ENCODE measurements at places on chromosomes 3 and 15.

DNA sequence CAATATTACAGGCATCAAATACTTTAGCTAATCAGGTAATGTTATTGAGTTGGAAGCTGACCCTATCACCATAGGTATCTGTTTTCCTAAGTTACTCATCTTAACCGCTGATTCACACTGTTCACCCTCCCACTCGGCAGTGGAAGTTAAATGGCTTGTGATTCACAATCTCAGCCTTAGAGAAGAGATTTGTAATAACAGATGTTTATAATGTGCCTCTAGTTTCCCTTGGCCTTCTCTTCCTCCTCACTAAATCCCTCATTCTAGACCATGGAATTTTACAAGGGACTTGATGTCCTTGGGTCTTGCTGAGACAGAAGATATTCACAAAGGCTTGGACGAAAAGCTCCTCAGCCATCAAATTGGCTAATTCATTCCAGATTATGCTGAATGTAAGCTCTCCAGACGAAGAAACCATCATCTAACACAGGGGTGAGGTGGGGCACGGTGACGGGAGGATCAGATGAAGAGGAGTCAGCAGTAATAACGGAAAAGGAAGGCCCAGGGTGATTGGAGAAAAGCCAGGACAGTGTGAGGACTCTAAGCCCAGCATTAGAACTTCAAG lies 931.7 kb downstream of the MCTP2 start:
- DNase-seq, result no peak

GRCh38 chr15:73397461-73397860 lies 28.7 kb upstream of the HCN4 start:
- no peak for DNase-seq

- no peak for DNase-seq
Measured at GRCh38 chr3:71521940-71522876, 61.3 kb downstream of the FOXP1 start.

DNA sequence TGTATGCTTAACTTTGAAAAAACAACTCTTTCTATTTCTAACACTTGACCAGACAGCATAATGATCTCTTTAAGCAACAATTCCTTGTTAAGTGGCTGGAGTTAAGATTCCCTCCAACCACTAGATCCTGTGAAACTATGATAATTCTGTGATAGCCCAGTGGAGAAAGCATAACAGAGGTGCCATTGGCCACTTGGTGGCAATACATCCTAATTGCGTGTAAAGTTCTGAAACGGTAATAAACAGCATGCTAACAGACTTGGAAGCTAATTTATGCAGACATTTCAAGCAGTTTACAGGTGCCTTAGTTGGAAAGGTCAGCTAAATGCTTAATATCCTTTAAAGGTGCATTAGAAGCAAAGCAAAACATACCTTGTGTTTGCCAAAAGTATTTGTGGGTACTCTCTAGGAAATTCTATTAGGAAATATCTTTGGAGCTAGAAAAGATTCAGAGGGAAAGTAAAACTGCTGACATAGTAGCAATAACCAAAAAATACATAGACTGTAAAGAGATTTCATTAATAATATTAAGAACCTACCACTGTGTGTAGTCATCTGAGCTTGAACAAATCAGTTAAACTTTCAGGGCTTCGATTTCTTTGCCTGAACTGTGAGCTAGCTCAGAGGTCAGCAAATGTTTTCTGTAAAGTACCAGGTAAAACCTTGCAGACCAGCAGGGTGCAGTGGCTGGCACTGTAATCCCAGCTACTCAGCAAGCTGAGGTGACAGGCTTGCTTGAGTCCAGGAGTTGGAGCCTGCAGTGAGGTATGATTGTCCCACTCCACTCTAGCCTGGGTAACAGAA lies 19.0 kb upstream of the CSTA start:
- DNase-seq, result peak; percentile 43

DNA sequence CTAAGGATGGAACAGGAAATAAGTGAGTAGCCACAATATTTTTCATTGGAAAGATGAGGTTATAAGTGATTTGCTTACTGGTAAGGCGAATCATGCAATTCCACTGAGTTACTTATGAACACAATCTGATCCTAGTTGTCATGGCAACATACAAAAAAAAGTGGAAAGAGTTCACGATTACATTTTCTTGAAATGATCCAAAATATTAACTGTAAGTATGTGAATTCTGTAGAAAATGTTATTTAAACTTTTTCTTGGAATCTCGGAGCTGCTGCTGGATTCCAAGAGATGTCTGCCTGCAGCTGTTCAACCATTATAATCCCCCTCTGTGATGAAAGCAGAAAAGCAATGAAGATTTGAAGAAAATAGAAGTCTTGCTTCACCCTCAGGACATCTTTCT lies 120.5 kb downstream of the KBTBD8 start:
- no peak for DNase-seq

- DNase-seq, result peak; percentile 9
Measured at GRCh38 chr3:113533534-113533892, 1.2 kb downstream of the SIDT1 start.

DNA sequence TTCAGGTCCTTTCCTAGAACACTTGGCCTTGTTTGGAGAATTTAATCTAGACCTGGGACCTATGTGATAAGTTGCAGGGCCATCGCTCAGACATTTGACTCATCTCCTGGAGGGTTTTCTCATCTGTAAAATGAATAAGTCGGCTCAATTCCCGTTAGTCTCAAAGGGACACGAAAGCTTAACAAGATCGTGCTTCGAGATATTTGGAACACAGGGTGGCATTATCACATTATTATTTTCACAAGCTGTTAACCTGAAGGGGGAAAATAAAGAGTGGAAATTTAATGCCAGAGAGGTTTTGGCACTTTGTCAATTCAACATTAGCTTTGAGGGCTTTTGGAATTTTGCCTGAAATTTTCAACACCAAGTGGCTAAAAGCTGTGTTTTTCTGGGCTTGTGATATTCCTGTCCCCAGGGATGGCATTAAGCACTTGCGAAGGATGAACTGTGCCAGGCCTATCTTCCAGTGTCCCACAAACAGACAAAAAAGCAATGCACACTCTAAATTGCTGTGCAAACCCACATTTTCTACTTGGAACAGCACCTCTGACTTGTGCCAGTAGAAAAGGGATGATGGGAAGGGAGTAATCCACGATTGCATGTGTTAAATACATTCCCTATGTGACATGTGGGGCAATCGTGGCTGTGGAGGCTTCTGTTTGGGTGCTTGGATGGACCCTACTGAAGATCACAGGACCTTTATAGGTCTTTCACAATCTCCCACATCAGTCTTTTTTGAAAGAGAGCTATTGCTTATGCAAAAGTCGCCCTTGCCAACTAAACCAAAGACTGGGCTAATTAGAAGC lies 478.7 kb downstream of the MFSD1 start:
- no peak for DNase-seq

- no peak for DNase-seq
Measured at GRCh38 chr15:61186905-61187741, 42.0 kb downstream of the RORA start.

GRCh38 chr15:65796610-65797078 lies 4.6 kb upstream of the DENND4A start:
- no peak for DNase-seq

DNA sequence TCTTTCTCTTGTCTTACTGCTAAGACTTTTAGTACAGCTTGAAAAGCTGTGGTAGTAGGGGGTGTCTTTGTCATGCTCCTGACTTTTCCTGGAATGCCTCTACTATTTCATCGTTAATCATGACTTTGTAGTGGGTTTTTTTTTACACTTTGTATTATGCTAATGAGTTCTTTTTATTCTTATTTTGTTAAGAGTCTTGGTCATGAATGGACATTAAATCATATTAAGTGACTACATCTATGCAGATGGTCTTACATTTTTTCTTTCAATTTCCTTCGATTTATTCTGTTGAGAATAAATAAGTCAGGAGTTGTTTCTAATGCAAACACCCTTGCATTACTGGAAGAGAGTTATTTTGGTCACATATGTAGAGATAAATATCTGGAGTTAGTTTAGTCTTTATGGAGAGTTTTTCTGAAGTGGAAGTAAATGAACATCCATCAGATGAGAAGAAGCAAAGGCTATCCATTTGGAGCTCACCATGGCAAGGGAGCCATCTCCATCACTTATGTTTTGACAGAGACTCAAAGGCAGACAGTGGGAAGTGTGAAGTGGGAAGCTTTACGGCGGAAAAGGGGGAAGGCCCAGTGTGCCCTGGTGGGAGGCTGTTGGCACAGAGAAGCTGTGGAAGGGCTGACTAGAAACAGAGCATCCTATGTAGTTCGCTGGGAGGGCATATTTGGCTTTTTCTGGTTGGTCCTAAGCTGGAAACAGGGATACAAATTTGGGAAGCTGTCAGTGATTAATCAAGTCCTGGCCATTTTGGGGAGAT lies 73.1 kb upstream of the PRR23E start:
- DNase-seq, result no peak

GRCh38 chr3:135966271-135966961 lies 888 bp downstream of the PPP2R3A start:
- DNase-seq, result no peak

- no peak for DNase-seq
Measured at GRCh38 chr3:127275287-127275781, 12.5 kb downstream of the PRR20G start.

- DNase-seq, result no peak
Measured at GRCh38 chr3:88364926-88365325, 215.2 kb downstream of the C3orf38 start.

DNA sequence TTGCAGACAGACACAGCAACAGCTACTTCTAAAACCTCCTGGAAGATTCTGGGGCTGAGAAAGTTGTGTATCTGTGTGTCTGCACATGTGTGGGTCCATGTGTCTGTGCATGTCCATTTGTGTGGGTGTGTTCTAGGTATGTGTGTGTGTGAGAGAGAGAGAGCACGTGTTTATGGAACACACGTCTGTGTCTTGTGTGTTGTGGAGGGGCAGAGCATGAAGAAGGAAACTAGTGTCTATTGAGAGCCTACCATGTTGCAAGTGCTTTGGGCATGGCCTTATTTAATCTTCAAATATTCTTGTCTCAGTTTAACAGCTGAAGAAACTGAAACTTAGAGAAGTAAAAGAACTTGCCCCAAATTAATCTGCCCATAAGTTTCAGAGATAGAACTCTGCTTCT lies 327.5 kb downstream of the UACA start:
- no peak for DNase-seq

DNA sequence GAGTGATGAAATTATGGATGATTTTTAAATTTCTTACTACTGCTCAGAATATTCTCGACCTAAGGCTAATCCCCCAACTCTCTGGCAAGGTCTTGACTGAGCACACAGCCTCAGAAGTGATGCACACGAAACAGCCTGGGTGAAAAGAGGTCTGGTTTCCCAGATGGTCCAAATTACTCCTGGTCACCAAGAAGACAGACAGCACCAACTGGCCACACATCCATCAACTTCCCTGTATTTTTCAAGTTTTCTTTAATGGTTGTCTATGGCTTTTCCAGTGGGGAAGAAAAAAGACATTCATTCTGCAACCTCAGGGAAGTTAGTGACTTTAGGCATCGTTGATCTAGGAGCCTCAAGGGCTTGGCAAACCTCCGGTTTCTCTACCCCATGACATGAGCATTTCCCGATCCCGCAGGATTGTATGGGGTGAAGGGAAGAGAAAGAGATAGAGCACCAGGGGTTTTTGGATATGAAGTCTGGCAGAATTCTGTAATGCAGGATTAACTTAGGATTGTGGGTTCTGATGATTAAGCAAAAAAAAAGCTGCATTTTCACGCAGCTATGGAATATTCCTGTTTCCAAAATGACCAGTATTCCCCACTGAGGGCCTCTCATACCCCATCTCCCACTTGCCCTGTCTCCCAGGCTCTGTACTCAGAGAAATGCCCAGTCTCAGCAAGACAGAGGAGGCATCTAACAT lies 62.2 kb downstream of the UMPS start:
- DNase-seq, result no peak

DNA sequence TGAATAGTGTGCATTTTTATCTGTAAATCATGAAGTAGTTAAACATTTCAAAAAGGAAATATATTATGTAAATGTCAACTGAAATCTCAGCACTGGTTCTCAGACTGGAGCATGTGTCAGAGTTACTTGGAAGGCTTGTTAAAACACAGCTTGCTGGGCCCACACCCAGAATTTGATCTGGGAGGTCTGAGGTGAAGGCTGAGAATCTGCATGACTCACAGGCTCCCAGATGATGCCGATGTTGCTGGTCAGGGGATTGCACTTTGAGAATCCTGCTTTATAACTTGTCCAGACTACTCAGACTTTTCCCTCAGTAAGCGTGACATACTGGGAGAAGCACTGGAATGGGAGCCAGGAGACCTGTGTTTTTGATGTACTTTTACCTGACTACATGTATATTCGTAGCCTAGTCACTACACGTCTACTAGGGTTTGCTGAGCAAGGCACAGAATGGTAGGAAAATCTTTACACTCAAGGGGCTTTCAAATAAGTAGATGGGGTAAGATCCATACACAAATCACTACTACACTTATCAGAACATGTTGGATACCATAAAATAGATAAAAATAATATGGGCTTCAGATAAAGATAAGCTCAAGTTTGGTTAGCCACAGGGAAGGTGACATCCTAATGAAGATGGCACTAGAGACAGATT lies 77.1 kb upstream of the MEX3B start:
- no peak for DNase-seq

GRCh38 chr3:101732240-101732641 lies 7.8 kb downstream of the CEP97 start:
- DNase-seq, result no peak

GRCh38 chr15:52527911-52528563 lies 643 bp downstream of the MYO5A start:
- peak; percentile 48 for DNase-seq

GRCh38 chr3:127666676-127667075 lies 6.1 kb upstream of the ABTB1 start:
- DNase-seq, result no peak

- no peak for DNase-seq
Measured at GRCh38 chr3:59456852-59457485, 407.1 kb upstream of the CFAP20DC start.

DNA sequence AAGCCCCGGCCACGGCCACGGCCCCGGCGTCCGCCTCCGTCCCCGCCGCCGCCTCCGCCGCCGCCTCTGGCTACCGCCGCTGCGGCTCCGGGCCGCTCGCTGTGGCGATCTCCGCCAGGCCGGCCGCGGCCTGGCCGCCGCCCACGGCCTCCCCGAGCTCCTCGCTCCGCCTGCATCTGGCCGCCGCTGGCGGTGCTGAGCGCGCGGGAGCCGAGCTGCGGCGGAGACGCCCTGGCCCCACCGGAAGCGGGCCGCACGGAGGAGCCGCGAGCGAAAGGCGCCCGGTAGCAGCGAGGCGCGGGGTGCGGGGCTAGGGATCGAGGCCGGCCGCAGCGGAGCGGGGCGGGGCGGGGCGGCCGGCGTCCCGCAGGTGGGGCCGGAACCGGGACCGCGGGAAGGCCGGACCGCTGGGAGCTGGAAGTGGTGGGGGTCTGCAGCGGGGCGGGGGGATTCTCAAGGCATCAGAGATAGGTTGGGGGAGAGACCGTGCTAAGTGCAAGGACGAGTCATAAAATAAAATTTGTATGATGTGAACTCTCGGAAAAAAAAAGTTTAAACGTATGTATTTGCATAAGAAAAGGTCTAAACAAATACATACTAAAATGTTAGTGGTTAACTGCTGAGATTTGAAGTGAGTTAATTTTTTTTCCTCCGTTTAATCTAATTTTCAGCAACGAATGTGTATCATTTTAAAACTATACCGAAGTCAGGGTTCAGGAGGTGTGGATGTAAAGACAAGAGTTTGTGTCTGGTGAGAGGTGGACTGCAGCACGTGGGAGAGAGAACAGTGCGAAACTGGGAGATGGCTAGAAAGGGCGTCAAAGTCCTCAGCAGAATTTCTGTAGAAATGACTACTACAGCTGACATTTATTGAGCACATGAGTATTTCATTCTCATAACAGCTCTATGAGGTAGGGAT lies at the start of gene AVEN:
AVEN (minus strand) TSS at position 334 of the 919 bp plus-strand sequence; CDS start at position 176, 158 bp downstream.
- peak; percentile 58 for DNase-seq
